ENCODE measurements at places on chromosomes 11 and 22.

GRCh38 chr22:40213478-40213877, 35.8 kb downstream of the TNRC6B start:
- no peak for DNase-seq

- no peak for DNase-seq
Observed at GRCh38 chr22:39999144-39999757, 4.5 kb downstream of the FAM83F start.

DNA sequence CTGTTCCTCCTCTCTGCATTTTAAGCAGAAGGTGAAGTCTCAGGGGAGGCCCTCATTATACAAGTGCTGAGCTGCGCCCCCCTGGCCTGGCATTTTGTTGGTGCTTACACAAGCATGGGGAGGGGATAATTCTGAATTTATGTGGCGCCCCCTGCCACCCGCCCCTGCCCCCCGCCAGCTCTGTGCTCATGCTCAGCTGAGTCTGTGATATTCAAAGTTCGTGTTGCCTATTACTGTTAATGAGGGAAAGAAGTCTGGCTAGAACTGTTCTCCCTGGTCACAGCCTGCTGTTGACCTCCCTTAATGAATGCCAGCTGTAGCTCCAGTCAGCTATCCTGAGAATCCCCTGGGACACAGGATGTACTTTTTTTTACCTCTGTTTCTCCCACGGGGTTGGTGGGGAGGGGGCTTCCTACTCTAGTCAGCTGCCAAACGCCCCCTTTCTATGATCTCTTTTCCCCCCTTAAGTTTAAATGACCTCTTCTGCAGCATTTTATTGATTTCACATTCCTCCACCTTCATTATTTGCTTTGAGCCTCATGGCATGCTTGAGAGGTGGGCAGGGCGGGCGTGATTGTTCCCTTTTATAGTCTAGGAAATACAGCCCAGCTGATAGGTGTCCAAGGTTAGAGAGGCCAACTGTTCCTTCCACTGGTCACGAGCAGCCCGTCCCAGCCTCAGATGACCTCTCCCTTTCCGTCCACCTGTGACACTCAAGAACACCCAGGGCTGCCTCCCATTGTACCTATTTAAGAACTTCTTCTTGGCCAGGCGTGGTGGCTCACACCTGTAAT, 12.2 kb downstream of the USP2 start:
- DNase-seq, result no peak

- DNase-seq, result no peak
Observed at GRCh38 chr11:120343429-120343828, 7.2 kb downstream of the ARHGEF12 start.

- DNase-seq, result no peak
Observed at GRCh38 chr11:115145324-115145723, 358.9 kb downstream of the CADM1 start.

- DNase-seq, result no peak
Observed at GRCh38 chr11:43868852-43869567, 11.6 kb upstream of the ALKBH3 start.

DNA sequence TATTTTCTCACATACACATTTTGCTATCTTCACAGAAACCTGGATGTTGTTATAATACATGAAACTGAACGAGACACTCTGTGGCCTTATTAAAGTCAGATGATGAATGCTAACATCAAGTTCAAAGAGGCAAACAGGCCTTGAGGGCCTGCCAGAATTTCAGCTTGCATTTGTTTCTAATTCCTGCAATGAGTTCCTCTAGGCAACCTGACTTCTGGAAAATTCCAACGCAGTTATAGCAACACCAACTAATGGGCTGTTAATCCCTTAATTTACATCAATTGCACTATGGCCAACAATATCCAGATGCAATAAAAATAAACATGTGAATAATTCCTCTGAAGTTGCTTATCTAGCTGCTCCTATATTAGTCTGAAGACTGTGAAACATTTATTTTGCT, 19.1 kb downstream of the PAX6 start:
- no peak for DNase-seq

GRCh38 chr22:46171940-46172339, 21.6 kb downstream of the PPARA start:
- no peak for DNase-seq

DNA sequence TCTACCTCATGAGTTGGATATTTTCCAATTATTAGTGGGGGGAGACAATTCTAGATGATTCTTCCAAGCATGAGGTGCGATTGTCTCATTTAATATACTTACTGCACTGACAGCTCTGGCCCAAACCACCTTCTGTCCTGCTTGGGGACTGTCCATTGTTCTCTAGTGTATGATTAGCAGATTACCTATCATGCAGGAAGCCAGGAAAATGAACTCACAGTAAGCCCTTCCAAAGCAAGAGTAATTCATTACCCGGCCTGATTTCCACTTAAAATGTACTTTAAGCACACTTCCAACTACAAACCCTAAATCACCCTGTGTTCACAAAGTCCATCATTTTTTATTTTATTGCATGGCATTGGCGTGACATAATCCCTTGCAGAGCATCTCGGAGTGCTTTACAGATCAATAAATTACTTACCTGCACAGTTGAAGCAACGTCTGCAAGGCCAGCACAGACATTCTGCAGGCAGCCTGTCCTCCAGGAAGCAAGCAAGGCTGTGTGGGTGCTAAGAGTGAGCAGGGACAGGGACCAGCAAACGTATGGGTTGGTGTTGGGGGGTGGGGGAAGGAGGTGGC, 838.2 kb downstream of the NTM start:
- no peak for DNase-seq

GRCh38 chr11:128492903-128493569, 94.3 kb downstream of the ETS1 start:
- no peak for DNase-seq

GRCh38 chr22:27804470-27805297, 3.1 kb upstream of the MN1 start:
- DNase-seq, result no peak

- DNase-seq, result no peak
Observed at GRCh38 chr11:78684377-78684776, 109.7 kb upstream of the NARS2 start.

GRCh38 chr11:28142724-28143123, 34.5 kb downstream of the METTL15 start:
- no peak for DNase-seq

GRCh38 chr11:71170624-71171423, 81.6 kb downstream of the SHANK2 start:
- DNase-seq, result no peak

GRCh38 chr11:68331338-68331947, 19.1 kb downstream of the LRP5 start:
- DNase-seq, result no peak

Data from stimulated activated CD4-positive, alpha-beta T cell treated with anti-CD3 and anti-CD28 coated beads, Interleukin-12 subunit alpha, Interleukin-12 subunit beta, amount 100 ng/mL, for 48 hours (primary cell).